Activated naive CD8-positive, alpha-beta T cell treated with anti-CD3 and anti-CD28 coated beads for 36 hours (primary cell): ENCODE measurements at places on chromosomes 11 and 22. TPM values are rescaled to one million over a fixed set of nuclear protein-coding genes. Genes with fewer than 3 reads are reported as not detected.

Gene SPTBN2
- total RNA-seq = 1.7 TPM

Gene FOLR2
- not detected for total RNA-seq

Gene APOL4
- total RNA-seq = 0.70 TPM

Gene OR8D2
- total RNA-seq = not detected

Gene PANX2
- total RNA-seq = 1.0 TPM

Gene NAT10
- total RNA-seq = 160 TPM

Gene TRPC6
- total RNA-seq = not detected

Gene SERPING1
- total RNA-seq = 0.68 TPM

Gene CRYBB2
- total RNA-seq = not detected

Gene GPHA2
- not detected for total RNA-seq

Gene TNNT3
- 0.54 TPM for total RNA-seq

DNA sequence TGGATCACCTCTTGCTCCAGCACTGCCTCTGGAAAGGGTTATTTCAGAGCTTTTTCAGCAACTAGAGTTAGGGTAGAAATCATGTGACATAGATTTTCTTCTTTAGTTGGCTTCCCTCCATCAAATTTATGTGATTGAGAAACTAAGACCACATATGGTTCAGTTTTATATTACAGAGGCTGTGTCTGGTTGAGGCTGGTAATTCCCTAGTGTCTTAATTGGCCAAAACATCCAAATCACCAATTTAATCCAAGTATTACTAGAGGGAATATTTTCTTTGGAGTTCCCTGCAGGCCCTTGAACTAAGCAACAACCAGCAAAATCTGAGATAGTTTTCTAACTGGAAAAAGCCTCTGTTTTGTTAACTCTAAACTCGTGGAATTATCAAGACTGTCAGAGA, 136.3 kb downstream of the ARHGAP42 start:
- DNase-seq = no peak

- DNase-seq = no peak
Measured at GRCh38 chr11:130840679-130841078, 75.6 kb downstream of the SNX19 start.

GRCh38 chr11:120590472-120590871, 78.9 kb downstream of the GRIK4 start:
- no peak for DNase-seq

DNA sequence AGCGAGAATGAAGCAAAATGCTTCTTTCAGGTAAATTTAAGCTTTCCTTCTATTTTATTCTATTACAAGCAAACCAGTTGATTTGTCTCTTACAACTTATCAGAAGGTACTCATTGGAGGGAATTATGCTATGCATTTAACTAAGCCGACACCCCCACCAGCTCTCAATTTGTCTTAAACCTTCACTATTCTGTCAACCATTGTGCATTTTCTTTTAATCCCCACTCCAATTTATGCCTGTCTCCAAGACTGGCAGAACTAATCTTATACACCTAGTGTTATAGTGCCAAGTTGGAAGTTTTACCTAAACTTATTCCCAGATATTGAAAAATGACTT, 12.5 kb downstream of the TAF1D start:
- no peak for DNase-seq

DNA sequence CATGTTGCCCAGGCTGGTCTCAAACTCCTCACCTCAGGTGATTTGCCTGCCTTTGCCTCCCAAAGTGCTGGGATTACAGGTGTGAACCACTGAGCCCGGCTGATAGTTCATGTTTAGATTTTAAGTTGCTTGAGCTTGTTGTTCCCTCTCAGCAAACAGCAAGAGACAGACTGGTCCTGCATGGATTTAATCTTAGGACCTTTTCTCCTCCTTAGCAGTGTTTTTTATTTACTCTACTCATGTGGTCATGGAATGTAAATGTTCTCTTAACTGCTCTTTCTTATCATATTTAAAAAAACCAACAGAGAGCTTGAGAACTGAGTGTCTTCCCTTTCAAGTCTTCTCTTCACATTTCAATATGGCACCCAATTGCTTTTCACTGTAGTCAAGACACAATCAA, 22.7 kb upstream of the PRDM10 start:
- DNase-seq = no peak

- DNase-seq = no peak
Measured at GRCh38 chr11:101797335-101797734, 117.5 kb upstream of the CEP126 start.

- no peak for DNase-seq
Measured at GRCh38 chr11:119126675-119127268, 5.4 kb downstream of the HINFP start.

GRCh38 chr22:38176170-38176741, 5.4 kb downstream of the PLA2G6 start:
- DNase-seq = peak; percentile 60

GRCh38 chr11:4084406-4085125, 10.0 kb upstream of the RRM1 start:
- DNase-seq = no peak

DNA sequence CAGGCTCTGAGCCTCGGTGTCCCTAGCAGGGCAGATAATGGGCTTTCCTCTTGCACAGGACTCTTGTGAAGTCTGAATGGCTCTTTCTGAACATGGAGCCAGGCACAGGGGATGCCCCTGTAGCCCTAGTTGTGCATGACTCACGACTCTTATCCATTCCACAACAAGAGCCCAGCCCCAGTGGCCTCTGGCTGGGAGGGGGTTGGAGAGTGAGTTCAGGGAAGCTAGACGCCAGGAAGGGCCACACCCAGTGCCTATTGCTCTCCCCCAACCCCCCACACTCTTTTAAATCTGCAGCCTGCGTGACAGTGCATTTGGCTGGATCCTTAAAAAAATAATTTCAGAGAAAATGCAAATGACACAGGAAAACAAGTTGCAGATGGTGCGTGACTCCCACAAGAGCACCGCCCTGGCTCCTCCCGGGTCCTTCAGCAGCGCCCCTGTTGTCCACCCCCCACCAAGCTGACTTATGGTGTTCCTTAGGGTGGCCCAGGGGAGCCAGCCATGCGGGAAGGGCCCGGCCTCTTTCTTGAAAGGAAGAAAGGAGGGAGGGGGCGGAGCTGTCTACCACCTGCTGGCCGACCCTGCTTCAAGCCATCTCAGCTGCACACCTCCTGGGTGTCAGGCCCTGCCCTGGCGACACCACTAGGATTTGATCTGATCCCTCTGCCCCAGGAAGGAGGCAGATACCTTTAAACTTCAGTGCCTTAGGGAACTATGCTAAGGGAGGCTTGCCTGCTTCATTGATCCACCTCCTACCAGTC, 74.7 kb downstream of the MN1 start:
- no peak for DNase-seq

GRCh38 chr11:121446752-121447156, 5.4 kb upstream of the SORL1 start:
- DNase-seq = no peak

DNA sequence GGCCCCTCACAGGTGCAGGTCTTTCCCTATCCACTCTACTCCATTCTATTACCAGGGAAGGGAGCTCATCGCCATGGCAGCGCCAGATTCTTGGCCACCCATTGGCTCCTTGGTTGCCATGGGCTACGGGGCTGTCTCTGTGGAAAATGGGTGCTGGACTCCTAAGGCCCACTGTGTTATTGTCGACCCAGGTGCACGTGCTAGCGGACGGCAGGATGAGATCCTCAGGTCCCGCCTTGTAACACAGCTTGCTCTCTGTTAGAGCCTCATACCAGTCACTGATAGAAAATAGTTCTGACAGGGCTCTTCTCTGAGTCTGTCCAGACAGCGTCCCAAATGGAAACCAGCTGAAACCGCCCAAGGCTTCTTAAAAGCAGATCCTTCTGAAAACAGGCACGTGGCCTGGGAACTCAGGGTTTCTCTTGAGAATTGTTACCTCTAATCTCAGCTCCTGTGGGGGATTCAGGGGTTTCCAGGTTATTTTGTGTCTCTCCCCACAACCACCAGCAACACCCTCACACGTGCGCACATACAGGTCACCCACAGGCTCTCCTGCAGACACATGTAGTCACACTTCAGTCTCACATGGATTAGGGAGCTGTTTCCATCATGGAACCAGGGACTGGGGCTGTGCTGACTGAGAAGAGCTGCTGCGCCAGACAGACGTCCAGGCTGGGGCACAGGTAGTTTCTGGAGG, 1.5 kb downstream of the TUB start:
- DNase-seq = no peak

DNA sequence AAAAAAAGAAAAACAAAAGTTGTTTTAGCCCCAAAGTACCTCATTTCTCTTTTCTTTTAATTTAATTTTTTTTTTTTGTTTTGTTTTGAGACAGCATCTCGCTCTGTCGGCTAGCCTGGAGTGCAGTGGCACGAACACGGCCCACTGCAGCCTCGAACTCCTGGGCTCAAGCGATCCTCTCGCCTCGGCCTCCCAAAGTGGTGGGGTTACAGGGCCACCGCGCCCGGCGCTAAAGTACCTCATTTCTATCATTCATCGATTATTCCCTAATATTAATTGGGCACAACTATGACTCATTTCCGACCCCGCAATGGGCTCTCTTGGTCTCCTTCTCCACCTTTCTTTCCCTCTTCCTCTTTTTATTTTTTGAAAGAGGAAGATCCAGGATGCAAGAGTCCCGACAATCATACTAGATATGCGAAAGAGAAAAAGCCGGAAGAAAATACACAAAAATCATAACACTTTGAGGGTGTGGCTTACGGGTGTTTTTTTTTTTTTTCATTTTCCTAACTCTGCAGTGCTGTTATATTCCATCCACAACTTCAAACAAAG, 475 bp upstream of the AIP start:
- DNase-seq = no peak

DNA sequence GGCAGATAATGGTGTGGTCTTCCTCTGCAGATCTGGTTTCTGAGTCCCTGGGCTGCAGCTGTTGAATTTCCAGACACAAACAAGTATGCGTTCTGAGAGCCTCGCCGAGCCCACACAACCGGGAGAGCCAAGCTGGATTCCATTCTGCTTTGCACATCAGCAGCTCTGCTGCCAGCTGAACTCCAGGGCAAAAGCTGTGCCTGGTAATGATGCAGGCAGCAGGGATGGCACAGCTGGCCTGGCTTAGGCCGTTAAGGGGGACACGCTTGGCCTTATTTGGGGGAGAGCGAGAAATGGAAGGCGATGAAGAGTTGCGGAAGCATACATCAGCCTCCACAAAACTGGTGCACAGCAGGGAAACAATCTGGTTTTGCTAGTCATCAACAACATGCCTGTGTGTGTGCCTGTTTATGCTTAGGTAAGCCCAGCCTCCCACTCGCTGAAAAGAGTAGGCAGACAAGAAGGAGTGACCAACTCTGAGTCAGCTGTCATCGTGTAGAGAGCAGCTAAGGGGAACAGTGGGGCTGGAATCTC, 25.1 kb downstream of the ADAMTS8 start:
- no peak for DNase-seq

DNA sequence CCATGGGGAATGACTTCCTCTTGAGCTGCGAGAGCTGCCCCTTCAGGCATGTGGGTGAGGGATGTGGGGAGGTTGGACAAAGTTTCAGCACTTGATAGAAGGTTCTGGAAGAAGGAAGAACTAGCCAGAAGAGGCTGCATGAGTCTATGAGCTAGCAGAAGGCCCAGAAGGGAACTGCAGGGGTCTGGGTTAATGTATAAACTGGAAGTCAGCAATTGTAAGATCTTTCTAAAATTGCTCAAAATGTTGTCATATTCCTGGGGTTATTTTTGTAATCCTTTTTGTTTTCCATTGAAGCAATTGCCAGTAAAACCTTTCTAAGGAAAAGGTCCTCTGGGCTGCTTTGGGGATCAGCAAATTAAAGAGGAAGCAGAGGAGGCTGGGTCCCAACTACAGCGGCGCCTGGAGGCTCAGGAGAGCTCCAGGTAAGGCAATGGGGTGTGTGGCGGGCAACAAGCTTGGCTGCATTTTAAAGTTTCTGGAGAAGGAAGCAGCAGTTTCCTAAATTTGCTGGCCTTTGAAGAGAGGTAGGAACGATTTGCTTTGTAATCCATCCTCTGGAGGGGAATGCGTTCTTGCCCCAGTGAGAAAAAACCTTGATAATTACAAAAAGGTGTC, 29.2 kb downstream of the ADAMTS15 start:
- DNase-seq = no peak

GRCh38 chr11:70122490-70123198, 44.5 kb downstream of the ANO1 start:
- no peak for DNase-seq

DNA sequence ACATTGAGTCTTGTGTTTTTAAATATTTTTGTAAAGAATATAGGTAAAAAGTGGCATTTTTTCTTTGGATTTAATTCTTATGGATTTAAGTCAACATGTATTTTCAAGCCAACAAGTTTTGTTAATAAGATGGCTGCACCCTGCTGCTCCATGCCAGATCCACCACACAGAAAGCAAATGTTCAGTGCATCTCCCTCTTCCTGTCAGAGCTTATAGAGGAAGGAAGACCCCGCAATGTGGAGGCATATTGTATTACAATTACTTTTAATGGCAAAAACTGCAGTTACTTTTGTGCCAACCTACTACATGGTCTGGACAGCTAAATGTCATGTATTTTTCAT, 333 bp upstream of the CD3E start:
- no peak for DNase-seq

DNA sequence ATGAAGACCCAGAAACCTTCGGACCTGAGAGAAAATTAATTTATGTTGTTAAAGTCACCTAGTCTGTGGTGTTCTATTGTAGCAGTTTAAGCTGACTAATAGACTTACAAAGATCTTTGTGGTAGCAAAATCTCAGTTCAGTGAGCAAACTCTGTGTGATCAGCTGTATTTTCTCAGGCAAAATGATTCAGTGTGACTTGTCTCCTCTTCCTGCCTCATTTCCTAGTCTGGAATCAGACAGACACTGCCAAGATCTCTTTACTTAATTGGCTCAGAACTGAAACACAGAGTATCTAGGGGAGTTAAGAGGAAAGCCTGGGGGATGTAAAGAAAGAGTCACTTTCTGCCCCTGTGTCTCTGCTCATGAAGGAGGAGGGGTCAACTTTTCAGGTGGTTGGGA, 564.7 kb downstream of the KCNA4 start:
- DNase-seq = no peak

- no peak for DNase-seq
Measured at GRCh38 chr11:15905366-15906104, 450.8 kb downstream of the SOX6 start.

DNA sequence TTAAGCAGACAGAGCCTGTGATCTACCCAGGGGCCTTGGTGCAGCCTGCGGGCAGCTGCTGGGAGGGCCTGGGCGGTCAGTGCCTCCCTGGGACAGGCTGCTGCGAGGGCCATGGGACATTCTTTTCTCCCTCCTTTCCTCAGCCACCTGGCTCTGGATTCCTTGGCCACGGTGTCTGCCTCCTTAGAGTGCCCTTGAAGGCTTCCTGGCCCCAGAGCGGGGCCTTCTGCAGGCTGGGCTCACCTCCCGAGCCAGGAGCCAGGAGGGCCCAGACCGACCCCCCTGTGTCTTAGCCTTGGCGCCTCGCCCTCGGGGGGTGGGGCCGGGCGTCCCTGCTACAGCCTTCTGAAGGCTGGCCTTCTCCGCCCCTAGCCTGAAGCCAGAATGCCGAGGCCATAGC, 231.2 kb downstream of the TBC1D22A start:
- no peak for DNase-seq
